ENCODE measurements at places on chromosomes 13 and 19.

DNA sequence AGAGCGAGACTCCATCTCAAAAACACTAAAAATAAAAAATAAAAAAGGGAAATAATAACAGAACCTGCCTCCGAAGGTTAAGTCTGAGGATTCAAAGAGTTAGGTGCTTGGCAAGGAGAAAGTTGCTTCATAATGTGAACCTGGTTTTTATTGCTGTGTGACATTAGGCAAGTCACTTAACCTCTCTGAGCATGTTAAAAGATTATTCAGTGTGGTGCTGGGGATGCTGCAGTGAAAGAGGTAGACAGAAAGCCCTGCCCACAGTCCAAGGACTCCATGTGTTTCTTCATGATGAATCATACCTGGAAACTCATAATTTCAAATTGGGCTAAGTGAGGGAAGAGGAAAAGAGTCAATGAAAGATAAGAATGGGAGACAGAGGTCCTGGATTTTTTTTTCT, 2.4 kb downstream of the IL27RA start:
- no peak for DNase-seq

DNA sequence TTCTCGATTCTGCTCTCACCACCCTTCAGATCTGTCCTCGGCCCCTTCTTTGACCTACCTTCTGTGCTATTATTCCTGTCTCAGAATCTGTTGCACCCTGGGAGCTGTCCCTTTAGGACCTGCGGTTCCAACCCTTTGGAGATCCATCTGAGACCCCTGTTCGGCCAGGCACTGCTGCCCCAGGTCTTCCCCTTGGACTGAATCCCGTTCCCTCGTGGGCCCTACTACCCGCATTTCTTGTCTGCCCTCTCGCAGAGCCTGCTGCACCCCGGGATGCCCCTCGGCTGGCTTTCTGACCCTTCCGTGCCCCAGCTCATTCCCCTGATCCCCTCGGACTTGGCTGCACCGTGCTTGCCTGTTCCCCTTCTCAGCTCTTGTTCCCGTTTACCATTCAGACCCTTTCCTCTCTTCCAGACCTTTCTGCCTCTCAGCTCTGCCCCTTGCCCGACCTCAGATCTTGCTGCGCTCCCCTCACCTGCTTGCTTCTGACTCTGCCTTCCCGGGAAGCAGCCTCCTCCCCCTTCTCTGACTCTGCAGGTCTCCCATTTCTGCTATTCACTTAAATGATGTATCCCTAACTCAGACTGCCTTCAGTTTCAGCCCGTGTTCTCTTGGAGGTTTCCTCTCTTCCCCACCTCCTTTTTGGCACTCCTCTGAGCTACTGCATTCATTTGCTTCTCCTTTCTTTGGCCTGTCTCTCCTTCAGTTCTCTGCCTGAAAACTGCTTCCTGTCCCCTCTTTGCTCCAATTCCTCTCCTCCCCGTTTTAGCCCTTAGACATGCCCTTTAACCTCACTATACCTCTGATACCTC, 1.1 kb downstream of the ARHGAP35 start:
- no peak for DNase-seq

DNA sequence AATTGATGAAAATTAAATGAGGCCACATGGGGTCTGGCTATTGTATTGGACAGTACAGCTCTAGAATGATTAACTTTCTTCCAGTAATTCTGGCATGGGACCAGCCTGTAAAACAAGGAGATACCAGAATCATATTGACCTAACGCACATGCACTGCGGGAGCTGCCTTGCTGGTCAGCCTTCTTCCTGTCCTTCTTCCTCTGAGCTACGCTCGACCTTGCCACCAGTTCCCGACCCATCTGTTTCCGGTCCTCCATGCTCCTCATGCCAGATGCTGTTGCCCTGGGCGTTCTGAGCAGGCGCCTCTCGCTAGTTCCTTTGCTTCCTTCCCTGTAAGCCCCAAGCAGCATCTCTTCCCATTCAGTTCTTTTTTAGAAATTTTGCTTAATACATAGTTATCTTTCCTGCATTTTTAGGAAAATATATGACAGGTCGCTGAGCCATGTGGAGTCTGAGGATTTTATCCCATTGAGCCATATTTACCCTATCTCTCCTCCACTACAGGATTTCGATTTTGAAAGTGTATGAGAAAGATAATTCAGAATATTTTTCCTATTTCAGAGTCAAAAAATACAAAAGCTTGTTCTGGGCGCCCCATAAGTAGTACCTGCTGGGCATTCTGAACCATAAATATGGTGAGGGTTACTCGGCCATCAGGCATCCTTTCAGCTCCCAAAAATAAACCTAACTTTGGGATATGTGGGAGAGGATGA, 38.6 kb downstream of the TNFRSF19 start:
- peak; percentile 26 for DNase-seq

DNA sequence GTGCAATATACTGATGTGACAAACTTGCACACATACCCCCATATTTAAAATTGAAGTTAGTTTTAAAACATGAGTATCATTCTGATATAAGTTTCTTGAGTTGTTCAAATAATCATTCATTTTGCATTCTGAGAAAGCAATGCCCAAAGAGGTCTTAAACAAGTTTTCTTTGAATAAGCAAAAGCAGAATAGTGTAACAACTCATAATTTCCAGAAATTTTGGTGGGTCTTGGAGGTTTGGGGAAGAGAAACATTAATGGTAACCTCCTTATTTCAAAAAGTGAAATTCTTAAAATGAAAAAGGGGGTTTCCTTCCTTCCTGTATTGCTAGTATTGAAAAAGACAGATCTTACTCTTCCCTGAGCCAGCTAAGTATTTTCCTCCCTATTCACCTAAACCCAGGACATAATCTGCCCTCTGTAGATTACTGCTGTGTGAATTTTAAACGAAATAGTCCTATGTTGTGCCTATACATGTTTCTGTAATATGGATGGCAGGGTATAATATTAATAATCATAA, 30.4 kb downstream of the SLC25A15 start:
- DNase-seq = no peak

DNA sequence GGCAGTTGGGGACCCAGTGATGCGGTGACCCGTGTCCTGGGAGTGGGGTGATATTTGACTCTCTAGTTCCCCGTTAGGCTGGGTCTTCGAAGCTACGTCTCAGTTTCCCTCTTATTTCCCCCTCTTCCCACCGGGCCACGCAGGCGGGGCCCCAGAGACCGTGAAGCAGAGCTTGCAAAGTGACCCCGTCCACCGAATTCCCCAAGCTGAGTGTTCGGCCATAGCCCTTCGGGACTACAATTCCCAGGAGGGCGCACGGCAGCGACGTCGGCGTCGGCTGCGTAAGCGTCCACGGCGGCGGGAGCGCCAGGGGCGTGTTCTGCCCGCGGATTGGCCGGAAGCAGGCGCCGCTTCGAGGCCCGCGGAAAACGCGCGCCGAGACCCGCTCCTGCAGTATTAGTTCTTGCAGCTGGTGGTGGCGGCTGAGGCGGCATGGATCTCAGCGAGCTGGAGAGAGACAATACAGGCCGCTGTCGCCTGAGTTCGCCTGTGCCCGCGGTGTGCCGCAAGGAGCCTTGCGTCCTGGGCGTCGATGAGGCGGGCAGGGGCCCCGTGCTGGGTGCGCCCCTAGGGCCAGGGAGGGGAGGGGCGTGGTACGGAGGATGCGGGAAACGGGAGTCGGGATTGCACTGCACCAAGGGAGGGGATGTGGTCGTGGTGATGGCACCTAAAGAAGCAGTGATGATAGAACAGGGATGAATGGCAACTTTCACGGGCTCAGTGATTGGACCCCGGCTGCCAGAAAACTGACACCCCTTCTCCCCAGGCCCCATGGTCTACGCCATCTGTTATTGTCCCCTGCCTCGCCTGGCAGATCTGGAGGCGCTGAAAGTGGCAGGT, at the start of gene RNASEH2A:
TSS of gene RNASEH2A (plus strand) at position 343 of the 840 bp plus-strand sequence. CDS start at position 433, 90 bp downstream.
- DNase-seq = peak; percentile 89
